ENCODE measurements at places on chromosomes 13 and 19.

DNA sequence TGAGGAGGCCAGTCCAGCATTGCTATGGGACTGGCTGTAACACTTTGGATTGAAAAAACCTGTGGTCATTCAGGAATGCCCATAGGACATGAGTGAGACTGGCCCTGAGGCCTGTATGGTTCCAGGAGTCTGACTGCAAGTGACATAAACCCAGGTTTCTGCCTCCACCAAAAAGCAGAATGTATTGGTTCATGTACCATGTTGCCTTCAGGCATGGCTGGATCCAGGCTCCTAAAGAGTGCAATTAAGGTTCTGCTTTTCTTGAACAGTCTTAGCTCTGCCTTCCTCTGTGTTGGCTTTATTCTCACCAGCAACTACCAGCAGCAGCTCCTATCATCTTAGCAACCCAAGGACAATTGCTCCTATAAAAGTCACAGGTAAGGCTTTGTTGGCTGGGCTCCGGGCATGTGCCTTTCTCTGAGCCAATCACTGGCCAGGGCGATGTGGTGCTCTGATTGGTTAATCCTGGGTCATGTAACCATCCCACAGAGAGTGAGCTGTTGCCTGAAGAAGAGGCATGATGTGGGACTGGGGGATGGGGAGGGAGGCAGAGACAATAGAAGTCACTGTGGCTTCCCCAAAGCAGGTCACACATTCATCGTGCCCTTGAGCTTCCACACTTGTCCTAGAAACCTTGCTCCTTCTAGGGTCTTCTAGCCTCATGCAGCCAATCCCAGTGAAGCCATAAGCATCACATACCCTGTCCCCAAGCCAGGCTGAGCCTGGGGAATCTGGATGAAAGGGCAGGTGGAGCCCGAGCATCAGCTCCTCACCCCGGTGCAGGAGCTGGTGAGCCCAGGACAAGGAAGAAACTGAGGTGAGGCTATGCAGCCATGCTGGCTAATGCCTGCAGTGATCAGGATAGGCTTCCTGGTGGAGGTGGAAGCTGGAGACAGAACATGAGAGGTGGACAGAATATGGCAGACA lies 123.9 kb downstream of the URI1 start:
- DNase-seq: no peak

DNA sequence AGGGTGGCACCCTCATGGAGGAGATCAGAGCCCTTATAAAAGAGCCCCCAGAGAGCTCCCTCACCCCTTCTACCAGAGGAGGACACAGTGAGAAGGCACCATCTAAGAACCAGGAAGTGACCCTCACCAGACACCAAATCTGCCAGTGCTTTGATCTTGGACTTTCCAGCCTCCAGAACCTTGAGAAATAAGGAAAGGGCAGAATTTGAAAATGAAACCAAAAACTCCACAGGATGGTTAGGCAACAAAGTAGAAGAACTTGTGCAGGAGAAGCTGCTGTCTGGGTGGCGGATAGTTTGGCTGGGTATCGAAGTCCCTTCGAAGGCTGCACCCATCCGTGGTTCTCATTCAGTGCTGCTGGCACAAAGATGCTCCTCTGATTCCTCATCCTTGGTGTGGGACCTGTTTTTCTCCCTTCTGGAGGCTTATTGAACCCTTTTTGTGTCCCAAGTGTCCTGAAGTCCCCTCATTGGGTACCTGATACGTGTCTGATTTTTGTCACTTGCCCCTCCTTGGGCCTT lies 130.8 kb downstream of the KDM4B start:
- DNase-seq: no peak

DNA sequence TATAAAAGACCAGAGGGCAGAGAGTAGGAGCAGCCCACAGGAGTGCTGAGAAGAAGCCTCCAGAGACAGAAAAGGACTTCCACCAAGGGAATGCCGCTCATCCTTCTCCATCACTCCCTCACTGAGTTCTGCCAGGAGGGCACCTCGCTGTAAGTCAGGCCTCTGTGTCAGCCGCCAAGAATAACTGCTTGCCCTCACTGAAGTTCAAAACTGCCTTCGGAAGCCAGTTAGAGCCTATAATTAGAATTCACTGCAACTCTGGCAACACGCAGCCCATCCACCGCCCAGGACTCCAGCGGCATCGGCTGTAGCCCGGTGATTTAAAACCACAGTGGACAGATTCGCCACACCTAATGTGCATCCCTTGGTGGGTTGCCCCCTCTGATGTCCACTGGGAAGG lies 281.8 kb upstream of the ZNF507 start:
- DNase-seq: no peak

DNA sequence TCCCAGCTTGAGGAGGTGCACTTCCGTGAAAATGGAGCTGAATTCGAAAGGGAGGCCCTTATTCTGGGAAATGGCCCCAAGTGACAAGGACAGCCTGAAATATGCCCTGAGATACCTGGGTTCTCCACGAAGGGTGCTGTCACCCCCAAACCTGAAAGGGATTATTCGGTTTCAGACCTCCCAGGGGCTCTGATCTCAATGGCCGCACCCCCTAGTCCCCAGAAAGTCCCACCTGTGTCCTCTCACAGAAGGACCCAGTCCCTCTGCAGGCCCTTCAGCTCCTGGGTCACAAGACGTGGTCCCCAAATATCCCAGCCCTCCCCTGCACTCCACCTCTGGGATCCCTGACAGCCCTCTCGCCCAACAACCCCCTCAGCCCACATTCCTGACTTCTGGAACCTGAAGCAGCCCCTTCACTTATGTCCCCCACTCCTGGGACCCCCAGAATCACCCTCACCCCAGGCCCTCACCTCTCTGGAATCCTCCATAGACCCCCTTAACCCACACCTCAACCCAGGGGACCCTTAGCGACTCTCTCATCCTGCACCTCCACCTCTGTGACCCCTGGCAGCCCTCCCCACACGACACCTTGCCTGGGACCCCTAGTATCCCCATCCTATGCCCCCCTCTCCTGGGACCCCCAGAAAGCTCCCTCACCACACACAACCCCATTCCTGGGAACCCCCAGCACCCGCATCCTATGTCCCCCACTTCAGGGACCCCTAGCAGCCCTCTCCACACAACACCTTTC lies 606 bp downstream of the SYNGR4 start:
- DNase-seq: no peak

DNA sequence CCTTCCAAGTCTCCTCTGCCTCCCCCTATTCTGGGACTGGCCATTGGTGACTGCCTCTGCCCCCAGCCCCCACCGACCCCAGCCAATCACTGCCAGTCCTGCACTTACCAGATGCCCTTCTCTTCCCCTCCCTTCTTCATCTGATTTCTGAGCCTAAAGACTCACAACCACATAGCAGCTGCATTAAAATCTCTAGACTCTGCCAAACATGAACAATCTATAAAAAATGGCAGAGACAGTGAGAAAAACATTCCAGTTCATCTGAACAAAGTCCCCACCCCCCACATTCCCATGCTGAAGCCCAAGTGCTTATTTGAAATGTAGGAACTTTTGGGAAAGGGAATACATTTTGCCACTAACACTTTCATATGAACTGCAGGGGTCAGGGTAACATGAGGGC lies 60.8 kb downstream of the KCTD12 start:
- DNase-seq: no peak

- DNase-seq: no peak
Observed at GRCh38 chr13:32733690-32734089, 147.4 kb downstream of the PDS5B start.

DNA sequence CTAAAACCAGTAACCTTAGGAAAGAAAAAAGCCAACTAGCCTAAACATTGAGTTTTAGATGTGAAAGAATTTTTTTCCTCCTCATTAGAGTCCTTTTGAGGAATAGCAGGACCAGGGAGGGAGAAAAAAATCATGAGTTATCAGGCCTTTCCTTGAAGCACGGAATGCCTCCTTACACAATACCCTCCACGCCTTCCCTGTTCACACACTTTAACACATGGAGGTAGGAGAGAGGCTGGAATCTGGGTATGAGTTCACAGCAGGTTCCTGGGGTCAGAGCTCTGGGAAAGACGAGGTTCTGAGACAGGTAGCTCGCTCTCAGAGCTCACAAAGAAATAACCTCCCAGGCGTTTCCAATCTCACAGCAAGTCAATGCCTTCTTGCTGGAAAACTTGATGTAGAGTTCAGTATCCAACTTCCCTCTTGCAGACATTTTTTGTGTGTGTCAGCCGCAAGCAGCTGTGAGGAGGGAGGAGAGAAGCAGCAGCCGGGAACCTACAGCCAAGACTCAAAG lies 716 bp downstream of the ZNF573 start:
- no peak for DNase-seq

DNA sequence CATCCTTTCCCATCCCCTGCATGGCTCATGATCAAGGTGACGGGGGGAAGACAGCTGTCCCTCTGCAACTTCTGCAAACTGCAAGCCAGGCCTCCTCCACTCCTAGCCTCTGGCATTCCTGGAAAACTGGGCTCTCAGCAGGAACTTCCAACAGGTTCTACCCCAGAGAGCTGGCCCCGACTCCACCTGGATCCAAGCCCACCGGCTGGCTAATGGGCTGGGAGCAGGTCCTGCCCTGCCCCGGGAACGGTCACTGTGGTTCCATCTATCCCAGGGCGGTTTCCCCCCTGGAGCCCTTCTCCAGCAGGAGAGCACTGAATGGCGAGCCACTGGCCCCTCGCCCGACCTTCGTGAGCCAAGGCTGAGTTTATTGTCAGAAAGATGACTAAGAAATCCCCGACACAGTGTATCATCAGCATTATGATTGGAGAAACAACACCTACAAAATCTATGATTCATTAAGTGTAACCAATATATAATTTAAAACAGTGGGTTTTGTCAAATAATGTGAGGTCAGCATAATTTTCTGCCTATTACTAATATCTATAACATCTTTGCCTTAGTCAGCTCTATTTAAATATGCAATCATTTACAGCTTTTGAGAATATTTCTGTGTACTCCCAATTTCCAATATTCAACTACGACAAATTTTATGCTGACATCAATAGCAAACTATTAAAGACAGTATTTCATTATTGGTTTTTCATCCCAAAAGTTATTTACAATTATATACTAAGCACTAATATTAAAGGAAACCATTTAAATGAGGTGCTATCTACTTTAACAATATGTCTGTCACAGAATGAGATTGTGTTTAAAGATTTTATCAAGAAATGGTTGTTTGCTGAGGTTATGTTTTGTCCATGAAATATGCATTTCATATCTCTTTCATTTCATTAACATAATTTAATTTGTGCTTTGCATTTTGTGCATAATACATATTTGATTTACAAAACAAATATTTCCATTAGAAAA lies 133.0 kb downstream of the URI1 start:
- no peak for DNase-seq

DNA sequence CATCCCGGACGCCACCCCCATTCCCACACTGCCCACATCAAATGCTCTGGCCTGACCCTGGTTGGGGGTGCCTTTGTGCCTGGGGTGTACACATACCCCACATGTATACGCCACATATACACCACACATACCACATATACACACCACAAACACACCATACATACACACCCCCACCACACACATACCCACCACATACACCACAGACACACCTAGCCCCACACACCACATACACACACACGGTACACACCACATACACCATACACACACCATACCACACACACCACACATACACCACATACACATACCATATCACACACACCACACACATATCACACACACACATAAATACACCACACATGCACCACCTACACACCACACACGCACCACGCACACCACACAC lies 10.2 kb downstream of the ERFL start:
- no peak for DNase-seq

DNA sequence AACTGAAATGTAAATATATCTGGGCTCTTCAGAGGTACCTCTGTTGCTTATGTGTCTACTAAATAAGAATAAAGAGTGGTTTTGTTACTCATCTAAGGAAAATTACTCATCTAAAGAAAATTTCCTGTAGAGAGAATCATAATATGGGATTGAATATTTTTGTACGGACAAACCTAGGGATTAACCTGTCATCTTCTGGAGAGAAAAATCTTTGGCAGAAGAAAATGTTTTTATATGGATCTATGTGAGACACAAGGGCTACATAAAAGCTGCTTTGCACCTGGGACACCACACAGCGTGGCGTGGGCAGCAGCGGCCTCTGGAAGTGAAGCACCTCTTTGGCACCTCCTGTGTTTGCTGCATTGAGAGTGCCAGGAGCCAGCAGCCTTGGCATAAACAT lies 242.9 kb upstream of the DACH1 start:
- no peak for DNase-seq

DNA sequence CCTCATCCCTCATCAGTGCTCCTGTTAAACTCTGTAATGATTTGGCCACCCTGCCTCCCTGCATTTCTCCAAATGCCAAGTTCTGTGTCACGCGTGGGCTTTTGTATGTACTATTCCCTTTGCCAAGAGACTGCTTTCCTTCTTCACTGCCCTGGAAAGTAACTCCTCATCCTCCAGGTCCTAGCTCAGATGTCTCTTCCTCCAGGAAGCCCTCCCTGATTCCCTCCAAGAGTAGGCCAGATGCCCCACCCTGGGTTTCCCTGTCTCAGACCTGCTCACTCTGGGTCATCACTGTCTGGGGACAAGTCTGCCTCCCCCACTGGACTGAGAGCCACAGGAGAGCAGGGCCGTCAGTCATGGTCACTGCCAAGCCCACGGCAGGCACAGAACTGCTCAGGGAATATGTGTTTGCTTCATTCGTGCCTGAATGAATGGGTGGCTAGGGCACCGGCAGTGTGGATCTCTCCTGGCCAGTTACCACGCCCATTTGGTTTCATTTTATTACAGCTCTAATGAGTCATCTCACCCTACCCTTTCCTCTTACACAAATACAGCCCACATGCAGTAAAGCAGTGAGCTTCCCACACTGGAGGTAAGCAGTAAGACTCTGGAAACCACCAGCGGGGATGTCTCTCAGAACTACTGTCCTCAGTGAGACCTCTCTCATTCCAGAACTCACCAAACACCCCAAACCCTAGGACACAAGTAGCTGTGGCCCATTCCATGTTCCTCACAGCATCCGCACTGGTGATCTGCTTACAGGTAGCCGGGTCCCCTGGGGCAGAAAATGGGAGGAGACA lies 12.1 kb upstream of the GPR4 start:
- no peak for DNase-seq

- no peak for DNase-seq
Observed at GRCh38 chr13:79281339-79281747, 124.7 kb downstream of the RBM26 start.

GRCh38 chr13:99908140-99908803 lies 63.3 kb downstream of the ZIC5 start:
- DNase-seq: no peak

DNA sequence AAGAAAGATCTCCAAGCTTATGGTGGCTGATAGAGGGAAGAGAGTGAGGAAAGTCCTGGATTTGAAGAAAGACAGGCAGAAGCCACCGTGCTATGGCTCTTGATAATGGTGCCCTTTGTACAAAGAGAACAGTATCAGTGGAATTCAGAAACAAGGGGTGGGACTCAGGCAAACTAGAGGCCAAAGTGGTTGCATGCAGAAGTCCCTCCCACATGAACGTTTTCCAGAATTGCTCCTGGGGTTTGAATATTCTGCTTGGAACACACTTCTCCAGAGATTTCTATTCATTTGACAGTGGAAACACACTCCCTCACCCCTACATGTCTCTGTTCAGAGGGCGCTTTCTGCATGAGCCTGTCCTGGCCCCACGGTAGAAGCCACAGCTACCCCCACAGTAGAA lies 10.1 kb upstream of the MBNL2 start:
- no peak for DNase-seq

DNA sequence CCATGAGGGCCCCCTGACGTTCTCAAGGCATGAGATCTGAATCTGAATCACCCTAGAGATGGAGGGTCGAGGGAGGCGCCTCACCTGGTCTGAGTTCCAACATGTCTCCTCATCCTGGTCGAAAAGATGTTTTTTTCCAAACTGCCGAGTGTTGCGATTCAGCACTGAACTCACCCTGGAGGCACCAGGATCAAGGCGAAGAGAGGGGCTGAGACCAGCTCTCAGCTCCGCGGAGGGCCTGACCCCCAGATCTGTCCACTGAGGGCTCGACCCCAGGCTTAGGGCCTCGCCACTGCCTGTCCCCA lies 555 bp downstream of the NR2C2AP start:
- DNase-seq: no peak
